ENCODE measurements at places on chromosomes 1 and 21.
A peak's percentile ranks its signal among the peaks of the same experiment; 100 is the strongest.

DNA sequence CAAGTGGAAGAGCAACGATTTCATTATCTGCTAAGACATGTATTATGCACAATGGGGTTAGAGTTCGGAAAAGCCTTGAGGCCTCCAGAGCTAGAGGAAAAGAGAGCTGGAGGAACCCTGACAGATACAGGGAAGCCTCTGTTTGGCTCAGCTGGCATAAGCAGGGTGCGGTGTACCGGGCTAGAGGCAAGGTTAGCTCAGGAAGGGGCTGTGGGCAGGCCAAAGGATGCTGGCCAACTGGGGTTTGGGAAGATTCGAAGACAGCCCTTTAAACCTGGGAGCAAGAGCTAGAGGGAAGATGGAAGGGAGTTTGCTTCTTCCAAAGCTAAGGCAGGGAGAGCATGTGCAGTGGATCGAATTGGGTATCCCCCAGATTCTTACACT is 107.6 kb upstream of the TLR5 start:
- no peak for DNase-seq

DNA sequence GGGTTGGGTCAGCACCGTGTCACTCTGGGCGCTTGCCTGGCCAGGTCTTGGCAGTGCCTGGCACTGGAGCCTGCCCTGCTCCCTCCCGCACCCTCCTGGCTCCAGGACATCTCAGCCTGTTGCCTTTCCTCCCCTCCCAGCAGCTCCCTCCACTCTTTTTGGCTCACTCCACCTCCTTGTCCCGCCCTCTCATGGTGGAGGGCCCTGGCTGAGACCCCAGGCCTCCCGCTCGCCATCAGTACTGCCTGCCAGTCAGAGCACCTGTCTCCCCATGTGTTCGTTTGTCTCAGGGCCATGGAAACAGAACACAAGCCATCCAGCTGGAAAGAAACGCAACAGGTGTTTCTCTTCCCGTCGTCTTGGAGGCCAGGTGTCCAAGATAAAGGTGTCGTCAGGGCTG is 61.0 kb downstream of the B3GALT5 start:
- DNase-seq = no peak

GRCh38 chr1:66350001-66350547 is 183.9 kb upstream of the SGIP1 start:
- DNase-seq = no peak

GRCh38 chr1:237701534-237701933 is 189.2 kb downstream of the ZP4 start:
- no peak for DNase-seq

- DNase-seq = no peak
Observed at GRCh38 chr1:25450891-25451290, 20.2 kb downstream of the MACO1 start.

- DNase-seq = peak; percentile 83
Observed at GRCh38 chr1:150560011-150560438, 10.8 kb downstream of the ADAMTSL4 start.

GRCh38 chr1:173208146-173208545 is 1.0 kb upstream of the TNFSF4 start:
- no peak for DNase-seq

DNA sequence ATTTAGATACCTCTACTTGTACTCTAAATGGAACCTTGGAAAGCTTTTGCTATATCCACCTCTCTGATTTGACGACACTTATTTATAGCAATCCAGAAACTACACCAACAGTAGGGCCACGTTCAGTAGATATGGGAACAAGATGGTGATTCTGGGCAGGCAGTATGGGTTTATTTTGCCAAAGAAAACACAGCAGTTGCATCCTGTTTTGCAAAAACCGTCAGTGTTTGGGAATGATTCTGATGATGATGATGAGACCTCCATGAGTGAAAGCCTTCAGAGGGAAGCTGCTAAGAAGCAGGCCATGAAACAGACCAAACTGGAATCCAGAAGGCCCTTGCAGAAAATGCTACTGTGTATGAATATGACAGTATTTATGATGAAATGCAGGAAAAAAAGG is 41.5 kb upstream of the NEXN start:
- DNase-seq = no peak

- no peak for DNase-seq
Observed at GRCh38 chr1:4044967-4045366, 144.9 kb upstream of the C1orf174 start.

- no peak for DNase-seq
Observed at GRCh38 chr1:56359056-56359455, 220.3 kb downstream of the PLPP3 start.

DNA sequence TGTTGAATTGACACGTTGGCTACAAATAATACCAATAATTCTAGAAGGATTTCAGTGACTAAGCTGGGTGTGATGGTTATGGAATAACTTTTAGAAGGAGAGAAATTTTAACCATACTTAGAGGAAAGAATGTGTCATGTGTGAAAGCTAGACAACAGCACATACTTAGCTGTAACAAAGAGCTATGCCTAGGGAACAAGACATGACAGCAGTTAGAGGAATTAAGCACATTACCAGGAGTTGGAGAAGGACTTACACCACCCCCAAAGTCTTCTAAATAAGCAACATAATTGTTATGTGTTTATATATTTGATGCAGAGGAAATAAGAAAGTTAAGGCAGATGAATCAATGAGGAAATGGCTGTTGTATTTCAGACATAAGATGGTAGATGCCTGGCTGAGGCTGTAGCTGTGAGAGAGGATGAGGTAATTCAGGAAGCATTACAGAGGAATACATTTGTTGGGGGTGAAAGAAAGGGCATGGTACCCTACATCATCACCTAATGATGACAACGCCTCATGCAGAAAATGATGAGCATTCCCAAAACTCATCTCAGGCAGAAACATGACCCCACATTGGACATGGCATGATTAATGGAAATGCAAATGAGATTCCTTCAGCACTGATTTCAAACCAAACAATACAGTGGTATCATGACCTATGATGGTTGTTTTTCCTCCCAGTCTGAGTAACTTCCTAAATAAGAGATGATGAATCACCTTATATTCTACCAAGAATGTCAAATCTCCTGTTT is 211.5 kb downstream of the LHX8 start:
- no peak for DNase-seq

DNA sequence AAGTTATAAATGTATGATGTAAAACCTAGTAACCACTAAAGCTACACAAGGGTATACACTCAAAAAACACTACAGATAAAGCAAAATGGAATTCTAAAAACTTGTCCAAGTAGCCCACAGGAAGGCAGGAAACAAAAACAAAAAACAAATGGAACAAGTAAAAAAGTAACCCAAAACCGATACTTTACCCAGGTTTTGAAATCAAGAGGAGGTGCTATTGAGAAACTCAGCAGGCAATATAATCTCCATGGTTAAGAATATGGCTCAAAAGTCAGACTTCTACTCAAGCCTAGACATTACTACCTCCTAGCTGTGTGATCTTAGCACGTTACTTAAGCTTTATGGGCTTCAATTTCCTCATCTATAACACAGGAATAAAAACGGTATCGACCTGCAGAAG is 13.3 kb downstream of the RBBP5 start:
- DNase-seq = no peak

GRCh38 chr1:27380766-27381733 is 2.1 kb downstream of the CD164L2 start:
- no peak for DNase-seq

DNA sequence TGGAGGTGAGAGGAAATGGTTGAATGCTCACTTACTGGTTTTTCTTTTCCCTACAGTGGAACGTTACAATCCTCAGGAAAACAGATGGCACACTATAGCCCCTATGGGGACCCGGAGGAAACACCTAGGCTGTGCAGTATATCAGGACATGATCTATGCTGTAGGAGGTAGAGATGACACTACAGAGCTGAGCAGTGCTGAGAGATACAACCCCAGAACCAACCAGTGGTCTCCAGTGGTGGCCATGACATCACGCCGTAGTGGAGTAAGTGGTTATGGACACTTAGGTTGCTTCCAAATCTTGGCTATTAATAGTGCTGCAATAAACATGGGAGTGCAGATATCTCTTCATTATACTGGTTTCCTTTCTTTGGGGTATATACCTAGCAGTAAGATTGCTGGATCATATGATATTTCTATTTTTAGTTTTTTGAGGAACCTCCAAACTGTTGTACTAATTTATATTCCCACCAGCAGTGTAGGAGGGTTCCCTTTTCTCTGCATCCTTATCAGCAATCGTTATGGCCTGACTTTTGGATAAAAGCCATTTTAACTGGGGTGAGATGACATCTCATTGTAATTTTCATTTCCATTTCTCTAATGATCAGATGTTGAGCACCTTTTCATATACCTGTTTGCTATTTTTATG is 48.8 kb upstream of the DARS2 start:
- DNase-seq = no peak

- no peak for DNase-seq
Observed at GRCh38 chr1:69919922-69920273, 285.5 kb downstream of the LRRC40 start.

GRCh38 chr1:90135286-90135685 is 140.4 kb downstream of the ZNF326 start:
- DNase-seq = no peak

GRCh38 chr1:36108314-36108713 is 16.7 kb downstream of the COL8A2 start:
- no peak for DNase-seq

DNA sequence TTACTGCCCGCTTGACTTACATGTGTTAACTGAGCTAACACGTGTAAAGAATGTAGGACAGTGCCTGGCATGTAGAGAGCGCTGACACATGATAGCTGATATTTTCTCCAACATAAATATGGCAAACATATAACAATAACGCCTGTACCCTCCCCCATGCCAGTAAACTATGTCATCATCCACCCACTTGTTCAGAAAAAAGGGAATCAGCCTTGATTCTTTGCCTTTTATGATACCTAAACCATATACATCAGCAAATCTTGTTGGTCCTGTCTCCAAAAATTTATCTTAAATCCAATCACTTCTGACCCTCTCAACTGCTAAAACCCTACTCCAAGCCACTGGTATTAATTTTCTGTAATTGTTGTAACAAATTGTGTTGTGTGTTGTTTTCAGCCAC is 1.1 kb upstream of the ZNF692 start:
- DNase-seq = no peak
